Kasumi-1 (cell line): ENCODE measurements at places on chromosomes 1 and 21.

- DNase-seq = no peak
These were observed 35.6 kb upstream of the SEC16B start for GRCh38 chr1:178005450-178005849.

DNA sequence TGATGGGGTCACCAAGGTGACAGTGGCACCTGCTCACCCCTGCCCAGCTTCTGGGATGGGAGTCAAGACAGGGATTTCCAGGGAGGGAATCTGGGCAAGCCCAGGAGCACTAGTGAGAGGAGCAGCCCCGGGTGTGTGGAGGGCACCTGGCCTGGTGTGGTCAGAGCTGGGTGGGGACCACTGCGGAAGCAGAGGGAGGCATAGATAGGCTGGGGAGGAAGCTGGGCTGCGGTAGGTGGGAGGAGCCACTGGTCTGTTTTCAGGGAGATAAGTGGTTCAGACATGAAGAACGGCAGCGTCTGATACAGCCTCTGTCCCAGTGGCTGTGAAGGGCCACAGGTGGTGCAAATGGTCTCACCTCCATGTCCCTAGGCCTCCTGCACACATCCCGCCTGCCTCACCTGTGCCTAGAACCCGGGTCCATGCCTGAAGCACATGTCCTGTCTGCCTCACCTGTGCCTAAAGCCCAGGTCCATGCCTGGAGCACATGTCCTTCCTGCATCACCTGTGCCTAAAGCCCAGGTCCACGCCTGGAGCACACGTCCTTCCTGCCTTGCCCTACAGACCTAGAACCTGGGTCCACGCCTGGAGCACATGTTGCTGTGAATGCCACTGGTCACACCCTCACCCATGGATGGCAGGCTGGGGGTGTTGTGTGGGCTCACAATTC is 325.9 kb upstream of the AJAP1 start:
- DNase-seq = no peak

DNA sequence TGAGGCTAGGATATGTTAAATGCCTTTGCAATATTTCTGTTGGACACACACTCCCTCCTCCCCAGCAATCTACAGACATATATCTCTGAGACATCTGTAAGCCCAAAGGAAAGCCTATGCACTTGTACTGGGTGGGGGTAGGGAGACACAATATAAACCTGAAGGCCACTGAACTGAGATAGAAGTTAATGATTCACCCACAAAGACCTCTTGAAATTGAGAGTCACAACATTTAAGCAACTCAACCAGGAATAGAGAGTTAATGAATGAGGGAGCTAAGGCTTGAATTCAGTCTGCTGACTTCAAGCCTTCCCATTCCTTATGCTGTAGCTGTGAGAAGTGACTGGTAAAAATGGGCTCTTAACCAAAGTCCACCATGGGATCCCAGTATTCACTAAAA is 5.0 kb downstream of the OR10J1 start:
- no peak for DNase-seq

DNA sequence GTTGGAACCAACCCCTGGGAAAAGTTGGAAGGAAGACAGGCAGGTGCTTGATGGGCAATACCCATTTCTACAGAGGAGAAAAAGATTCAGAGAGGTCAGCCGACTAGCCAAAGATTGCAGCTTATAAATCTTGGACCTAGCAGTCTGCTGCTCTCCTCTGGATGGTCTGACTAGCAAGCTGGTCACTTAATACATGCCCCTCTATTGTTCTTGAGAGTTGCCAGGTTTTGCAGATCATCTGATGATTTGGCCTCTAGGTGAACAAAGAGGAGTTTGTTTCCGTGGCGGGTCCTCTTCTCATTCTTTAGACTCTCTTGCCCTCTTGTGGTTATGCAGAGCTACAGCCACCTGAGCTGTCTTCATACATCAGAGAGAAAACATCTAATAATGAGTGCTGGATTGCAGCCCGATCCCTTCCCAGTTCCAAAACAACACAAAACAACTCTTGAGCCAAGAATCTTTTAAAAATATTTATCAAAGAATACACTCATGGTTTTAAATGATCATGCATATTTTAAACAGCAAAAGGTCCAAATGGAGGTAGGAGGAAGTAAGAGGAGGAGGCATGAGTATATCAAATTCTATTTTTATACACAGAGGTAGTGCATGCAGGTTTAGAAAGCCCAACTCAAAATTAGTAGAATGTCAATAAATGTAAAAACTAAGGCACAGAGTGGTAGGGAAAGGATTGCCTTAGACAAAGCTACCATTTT is 115.7 kb downstream of the SLC30A10 start:
- DNase-seq = peak; percentile 82

GRCh38 chr1:162187687-162188276 is 118.3 kb downstream of the NOS1AP start:
- DNase-seq = no peak

GRCh38 chr1:207316141-207316540 is 5.3 kb upstream of the CD55 start:
- no peak for DNase-seq

GRCh38 chr1:169312084-169312954 is 55.3 kb downstream of the NME7 start:
- DNase-seq = peak; percentile 82

DNA sequence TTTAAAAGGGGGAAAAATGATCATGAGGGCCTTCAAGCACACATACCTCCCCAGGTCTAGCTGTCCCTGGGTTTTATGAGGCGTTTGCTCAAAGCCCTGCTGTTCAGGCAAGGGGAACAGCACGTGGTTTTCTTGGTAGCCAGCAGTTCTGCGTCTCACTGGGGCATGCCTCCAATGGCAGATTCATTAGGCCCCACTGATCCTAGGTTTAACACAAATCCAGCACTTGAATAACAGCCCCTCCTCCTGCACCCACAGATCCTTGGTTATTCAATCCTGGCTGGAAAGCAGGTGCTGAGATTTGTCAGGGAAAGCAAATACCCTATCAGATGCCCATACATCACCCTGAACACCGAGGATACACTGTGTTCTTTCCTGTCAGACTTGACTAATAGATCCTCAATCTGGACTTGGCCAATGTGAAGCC is 106.4 kb downstream of the ZC3H11B start:
- DNase-seq = no peak

DNA sequence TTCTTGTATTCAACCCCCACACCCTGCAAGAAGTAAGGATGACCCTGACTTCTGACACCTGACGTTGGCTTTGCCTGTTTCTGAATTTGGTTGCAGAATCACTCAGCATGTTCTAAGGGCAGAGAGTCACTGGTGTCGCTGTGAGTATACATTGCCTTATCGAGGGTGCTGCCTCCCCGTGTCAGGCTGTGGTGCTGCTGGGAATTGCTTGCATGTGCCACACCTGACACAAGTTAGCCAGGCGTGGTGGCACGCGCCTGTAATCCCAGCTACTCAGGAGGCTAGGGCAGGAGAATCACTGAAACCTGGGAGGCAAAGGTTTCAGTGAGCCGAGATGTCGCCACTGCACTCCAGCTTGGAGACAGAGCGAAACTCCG is 45.9 kb downstream of the WDR4 start:
- peak; percentile 30 for DNase-seq

GRCh38 chr1:211344152-211344618 is 17.6 kb downstream of the TRAF5 start:
- DNase-seq = no peak

GRCh38 chr21:16046656-16047330 is 317.0 kb downstream of the USP25 start:
- no peak for DNase-seq

DNA sequence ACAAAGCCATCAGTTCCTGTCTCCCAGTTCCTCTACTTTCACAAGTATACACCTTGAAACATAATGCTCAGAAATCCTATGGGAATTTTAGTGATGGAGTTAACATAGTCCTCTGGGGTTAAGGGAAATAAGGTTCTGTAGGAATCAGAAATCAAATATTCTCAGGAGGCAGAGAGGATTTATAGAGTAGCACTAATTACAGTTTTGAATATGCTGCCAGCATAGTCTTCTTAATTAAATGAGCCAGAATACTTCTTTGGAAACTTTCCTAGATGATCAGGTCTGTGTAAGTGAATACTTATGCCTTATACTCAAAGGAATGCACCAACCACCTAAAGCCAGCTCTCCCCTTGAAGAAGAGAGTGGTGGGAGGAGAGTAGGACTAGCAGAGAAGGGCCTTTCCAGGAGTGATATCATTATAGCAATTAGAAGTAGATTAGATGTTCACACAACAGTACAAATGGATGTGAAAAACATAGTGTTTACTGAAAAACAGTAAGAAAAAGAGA is 31.4 kb upstream of the DIRAS3 start:
- no peak for DNase-seq

GRCh38 chr1:19980314-19980713 is 896 bp upstream of the PLA2G2A start:
- no peak for DNase-seq

DNA sequence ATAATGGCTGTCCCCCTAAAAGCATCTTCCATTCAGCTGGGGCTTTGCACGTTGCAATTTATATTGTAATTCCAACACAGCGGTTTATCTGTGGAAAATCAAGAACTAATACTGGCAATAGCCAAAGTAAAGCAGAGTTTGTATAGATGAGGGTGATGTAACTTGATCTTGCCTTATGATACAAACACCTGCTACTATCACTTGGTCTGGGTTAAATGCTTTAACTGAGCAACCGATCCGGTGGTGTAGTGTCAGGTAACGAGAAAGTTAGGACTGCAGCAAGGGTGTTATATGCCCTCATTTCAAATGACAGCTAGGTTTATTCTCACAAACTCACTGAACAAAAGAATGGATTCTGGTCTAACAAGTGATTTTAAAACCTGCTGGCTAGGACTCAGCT is 47.3 kb upstream of the PLPPR4 start:
- no peak for DNase-seq

DNA sequence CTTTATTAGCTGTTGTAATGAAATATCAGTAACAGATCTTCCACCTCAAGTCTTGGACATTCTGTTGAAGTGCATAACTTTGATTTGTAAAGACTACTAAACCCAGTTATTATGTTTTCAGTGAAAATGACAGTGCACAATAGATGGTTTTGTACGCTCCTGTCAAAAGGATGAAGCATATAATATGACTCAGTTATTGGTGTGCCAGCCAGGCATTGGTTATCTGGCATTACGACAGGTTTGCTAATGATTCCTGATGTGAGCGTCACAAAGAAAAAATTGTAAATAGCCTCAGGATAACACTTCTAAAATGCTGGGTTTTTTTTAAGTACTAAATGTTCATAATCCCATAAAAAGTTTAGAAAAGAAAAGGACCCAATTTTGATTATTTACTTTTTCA is 147.9 kb downstream of the MAGI3 start:
- DNase-seq = no peak

GRCh38 chr1:242797856-242798255 is 273.4 kb upstream of the PLD5 start:
- DNase-seq = no peak

DNA sequence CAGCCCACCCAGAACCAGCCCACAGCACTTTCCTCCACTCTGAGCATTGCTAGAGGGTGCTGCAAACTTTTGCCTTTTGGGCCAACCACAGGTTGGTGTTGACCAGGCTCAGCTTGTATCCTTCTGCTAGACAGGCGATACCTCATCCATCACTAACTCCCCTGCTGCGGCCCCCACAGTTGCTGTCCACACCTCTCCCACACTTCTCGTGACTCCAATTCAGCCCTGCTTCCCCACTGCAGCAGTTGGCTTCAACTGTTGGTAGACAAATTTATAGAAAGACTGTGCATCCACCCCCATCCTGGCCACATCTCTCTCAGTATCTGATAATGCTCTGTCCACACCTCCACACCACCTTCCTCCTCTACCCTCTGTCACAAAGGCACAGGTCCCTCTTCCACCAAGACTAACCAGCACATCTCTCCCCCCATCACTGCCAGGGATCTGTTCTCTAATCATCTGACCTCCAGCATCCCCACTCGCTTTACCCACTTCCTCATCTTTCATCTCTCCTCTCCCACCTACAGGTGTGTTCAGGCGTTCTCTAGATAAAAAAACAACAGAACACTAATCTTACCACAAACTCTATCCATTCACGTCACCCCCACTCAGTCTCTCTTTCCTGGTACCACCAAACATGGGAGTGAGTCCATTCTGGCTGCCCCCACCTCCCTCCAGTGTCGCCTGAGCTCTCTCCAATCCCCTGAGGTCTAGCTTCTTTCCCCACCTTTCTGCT is 15.8 kb upstream of the SLC25A44 start:
- no peak for DNase-seq

GRCh38 chr1:202279806-202280205 is 61.9 kb downstream of the UBE2T start:
- DNase-seq = no peak

GRCh38 chr1:55626326-55626725 is 411.2 kb upstream of the USP24 start:
- DNase-seq = no peak

GRCh38 chr1:13918862-13919261 is 218.9 kb downstream of the PRDM2 start:
- no peak for DNase-seq

DNA sequence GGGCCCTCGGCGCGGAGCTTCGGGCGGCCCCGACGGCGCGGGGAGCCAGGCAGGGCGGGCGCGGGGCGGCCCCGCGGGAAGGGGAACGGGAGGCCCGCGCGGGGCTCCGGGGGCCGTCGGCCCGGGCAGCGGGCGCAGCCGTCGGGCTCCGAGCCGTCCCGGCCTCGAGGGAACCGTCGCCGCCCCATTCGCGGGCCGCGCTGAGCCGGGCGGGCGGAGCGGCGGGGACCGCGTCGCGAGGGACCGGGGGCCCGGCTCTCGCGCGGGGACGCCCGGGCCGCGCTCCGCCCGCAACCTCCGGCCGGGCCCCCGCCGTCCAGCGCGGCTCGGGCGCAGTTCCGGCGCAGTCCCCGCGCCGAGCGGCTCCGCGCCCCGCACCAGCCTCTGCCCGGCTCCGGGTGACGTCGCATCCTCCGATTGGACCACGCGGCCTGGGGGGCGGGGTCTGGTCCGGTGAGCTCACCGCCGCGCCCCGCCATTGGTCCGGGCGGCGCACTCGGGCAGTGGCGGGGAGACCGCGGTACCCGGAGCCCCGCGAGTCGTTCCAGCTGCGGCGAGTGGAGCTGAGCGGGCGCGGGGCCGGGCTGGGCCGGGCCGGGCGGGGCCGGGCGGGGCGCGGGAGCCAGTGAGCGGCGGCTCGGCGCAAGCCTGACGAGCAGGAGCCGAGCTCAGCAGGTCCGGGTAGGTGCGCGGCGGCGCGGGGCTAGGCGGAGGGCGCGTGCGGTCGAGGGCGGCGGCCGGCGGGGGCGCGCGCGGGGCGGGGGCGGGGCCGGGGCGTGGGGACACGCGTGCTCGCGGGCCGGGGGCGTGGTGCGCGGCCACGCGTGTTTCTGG is 66.7 kb upstream of the VAMP3 start:
- peak; percentile 80 for DNase-seq

GRCh38 chr1:93880731-93881130 is 1.7 kb upstream of the DNTTIP2 start:
- no peak for DNase-seq

DNA sequence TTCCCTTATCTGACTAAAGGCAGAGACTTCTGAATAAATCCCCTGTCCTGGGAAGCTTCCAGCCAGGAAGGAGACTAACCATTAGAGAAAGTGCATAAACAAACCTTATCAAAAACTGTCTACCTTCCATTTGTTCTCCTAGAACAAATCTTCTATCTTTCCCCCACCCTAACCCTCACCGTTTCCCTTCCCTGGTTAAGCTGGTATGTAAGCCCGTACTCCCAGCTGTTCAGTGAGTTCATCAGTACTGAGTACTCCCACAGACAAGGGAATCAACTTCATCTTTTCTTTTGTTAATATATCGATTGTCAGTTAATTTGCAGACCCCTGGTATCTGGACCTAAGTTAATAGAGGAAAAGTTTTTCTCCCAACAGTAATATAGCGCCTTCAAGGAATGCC is 20.1 kb upstream of the COG2 start:
- DNase-seq = no peak
